ENCODE measurements at places on chromosomes 3 and 15. TPM values are rescaled to one million over a fixed set of nuclear protein-coding genes. Genes with fewer than 3 reads are reported as not detected.

DNA sequence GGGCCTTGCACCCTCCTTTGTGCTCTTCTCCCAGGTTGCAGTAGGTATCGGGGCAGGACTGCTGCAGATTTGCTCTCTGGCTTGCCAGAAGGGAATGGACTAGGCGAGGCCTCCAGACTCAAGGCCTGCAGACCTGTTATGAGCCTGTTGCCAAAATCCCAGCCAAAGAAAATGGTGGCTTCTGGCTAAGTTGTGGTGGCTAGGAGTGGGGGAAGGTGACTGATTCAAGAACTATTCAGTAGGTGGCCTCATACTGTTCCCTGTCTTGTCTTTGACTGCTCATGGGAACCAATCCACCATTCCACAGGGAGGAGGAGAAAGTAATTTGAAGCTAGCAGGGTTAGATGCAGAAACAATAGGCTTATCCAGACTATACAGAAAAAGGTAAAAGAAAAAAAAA is 380.4 kb upstream of the PROK2 start:
- DNase-seq: no peak

DNA sequence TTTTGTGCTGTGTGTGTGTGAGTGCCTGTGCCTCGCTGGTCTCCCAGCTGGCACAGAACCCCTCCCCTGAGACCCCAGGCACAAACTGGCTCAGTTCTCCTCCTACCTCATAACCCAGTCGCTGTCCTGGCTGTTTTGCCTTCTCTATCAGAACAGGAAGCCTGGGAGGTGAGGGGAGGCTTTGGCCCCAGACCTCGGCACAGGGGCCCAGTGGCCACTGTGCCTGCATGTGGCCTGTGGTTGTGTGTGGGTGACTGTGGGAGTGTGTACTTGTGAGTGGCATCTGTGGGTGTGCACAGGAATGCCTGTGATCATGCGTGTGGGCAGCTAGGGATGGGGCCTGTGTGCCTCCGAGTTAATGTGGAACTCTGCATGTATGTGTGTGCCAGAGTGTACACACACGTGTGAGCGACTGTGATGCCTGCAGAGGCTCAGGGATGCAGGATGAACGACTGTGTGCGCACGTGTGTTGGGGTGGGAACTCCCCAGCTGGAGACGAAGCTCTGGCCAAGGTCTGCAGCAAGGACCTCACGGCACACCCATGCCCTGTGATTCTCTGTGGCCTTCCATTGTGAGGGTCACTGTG is 32.3 kb downstream of the PSTPIP1 start:
- DNase-seq: peak; percentile 41

Gene RPP14
- 13.8 TPM for total RNA-seq

Gene GCSAM
- 0.51 TPM for total RNA-seq

Gene KCNMB3
- 3.6 TPM for total RNA-seq

Gene PLSCR2
- 1.4 TPM for total RNA-seq

Gene ABTB1
- 49.8 TPM for total RNA-seq

Data from aorta (tissue), 5 donors.